ENCODE measurements at places on chromosomes 3 and 15.
A peak's percentile ranks its signal among the peaks of the same experiment; 100 is the strongest.

GRCh38 chr3:110583373-110583935 is 488.2 kb upstream of the NECTIN3 start:
- no peak for DNase-seq

GRCh38 chr3:55775366-55776154 is 288.5 kb upstream of the WNT5A start:
- DNase-seq: no peak

DNA sequence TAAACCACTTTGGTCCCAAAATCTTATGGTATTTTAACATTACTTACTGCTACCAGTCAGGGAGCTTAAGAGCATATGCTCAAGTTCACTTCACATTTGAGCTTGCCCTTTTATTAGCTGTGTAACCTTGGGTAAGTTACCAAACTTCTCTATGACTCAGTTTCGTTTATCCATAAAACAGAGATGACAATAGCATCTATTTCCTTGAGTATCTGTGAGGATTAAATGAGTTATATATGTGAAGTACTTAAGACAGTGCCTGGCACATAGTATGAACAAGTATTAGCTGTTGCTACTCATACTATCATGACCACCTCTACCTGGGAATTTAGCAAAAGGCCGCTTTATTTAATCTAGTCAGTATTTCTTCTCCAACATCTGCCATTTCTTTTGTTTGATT is 5.9 kb downstream of the ATOSA start:
- no peak for DNase-seq

- peak; percentile 93 for DNase-seq
Observed at GRCh38 chr15:31327669-31328427, 1.2 kb downstream of the KLF13 start.

- DNase-seq: no peak
Observed at GRCh38 chr15:65384505-65384894, 6.7 kb upstream of the IGDCC3 start.

DNA sequence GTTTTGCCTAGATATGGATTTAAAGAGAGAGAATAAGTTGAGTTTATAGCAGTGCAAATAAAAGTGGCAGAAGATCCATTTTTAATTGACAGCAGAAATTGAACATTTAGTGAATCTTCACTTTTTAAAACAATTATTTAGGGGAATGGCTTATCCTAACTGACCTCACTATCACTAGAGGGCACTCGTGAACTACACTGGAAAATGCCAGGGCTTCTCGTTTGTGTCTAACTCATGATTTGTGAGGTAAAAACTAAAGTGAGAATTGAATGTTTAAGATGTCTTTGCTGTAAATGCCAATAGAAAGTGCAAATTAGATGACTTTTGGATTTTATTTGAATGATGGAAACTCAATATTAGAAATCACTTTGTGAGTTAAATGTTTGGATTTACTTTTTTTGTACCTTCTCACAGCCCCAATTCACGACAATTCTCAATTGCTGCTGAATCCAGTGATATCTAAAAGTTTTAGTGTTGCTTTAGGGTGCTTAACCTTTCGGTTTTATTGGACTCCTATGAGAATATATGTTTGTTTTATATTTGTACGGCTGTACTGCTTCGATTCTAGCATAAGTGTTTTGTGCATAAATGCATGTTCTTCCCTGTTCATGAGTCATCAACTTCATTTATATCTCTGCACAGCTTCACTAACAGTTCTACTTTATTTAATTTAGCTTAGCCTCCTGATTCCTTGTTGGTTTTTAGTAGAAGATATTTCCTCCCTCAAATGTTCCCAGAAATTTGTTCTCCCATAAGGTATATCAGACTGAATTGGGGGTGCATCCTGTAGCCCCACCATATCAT is 462.1 kb downstream of the MFSD1 start:
- no peak for DNase-seq

- DNase-seq: no peak
Observed at GRCh38 chr15:94441760-94442159, 210.4 kb downstream of the MCTP2 start.

- peak; percentile 68 for DNase-seq
Observed at GRCh38 chr15:25793354-25794050, 69.6 kb downstream of the ATP10A start.

DNA sequence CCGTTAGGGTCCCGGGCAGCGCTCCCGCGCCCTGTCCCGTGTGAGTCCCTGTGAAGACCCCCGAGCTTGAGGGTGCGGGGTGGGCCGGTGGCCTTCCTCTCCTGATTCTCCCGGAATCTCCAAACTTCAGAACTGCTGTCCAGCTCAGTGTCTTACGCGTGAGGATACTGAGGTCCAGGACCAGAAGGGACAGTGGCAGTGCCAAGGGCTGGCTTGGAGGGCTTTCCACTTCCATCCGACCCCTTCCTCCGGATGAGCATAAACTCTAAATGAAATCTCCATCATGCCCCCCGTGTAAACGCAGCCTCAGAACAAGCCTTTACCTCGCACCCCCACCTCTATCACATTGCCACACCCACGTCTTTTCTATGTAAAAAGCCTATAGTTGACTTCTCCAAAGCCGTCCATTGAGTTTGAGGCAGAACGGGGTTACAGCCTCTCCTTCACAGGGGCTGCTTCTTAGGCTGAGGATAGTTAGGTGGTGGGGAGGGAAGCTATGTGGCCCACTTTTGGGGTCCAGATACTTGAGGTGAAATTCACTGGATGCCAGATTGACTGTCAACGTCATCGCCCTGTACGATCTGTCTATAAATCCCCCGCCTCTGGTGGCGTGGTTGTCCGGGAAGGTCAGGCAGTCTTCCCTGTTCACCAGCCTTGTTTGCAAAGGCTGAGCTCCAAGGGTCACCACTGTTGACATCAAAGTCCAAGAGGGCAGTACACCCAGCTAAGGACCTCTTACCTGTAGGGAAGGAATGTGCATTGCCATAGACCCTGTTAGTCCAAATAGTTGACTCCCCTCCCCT is 1.1 kb downstream of the EDEM1 start:
- DNase-seq: peak; percentile 79

- DNase-seq: peak; percentile 61
Observed at GRCh38 chr3:148280623-148281242, 417.0 kb upstream of the AGTR1 start.

DNA sequence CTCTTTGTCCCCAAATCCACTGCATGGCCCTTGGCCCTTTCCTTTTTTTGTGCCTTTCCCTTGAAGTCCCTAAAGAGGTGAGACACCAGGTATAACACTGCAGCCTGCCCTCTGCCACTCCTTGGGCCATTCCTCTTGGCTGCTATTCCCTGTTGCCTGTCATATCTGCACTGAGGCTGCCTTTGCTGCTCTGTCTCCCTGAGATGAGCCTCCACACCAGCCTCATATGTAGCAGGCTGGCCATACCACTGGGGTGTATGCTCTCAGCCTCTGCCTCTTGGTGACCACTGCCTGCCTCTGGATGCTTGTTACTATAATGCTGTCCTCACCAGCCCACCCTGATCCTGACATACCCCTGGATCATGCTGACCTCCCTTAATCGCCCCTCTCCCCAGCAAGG is 252.0 kb downstream of the CLSTN2 start:
- no peak for DNase-seq

- no peak for DNase-seq
Observed at GRCh38 chr3:48440590-48440958, 517 bp downstream of the TMA7 start.

GRCh38 chr3:17742880-17743657 is 638 bp upstream of the TBC1D5 start:
- no peak for DNase-seq

DNA sequence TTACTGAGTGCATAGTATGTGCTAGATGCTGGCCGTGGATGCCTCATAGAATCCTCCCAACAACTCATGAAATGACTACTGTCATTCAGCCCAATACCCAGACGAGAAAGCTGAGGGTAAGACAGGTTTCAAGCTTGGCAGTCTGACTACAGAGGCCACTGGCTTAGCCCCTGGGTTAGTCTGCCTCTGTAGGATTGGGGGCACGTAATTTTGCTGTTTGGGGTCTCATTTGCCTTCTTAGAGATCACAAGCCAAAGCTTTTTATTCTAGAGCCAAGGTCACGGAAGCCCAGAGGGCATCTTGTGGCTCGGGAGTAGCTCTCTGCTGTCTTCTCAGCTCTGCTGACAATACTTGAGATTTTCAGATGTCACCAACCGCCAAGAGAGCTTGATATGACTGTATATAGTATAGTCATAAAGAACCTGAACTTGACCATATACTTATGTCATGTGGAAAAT is 1.0 kb upstream of the CCR5 start:
- DNase-seq: no peak

GRCh38 chr3:52052831-52053306 is 3.5 kb downstream of the DUSP7 start:
- DNase-seq: peak; percentile 90

DNA sequence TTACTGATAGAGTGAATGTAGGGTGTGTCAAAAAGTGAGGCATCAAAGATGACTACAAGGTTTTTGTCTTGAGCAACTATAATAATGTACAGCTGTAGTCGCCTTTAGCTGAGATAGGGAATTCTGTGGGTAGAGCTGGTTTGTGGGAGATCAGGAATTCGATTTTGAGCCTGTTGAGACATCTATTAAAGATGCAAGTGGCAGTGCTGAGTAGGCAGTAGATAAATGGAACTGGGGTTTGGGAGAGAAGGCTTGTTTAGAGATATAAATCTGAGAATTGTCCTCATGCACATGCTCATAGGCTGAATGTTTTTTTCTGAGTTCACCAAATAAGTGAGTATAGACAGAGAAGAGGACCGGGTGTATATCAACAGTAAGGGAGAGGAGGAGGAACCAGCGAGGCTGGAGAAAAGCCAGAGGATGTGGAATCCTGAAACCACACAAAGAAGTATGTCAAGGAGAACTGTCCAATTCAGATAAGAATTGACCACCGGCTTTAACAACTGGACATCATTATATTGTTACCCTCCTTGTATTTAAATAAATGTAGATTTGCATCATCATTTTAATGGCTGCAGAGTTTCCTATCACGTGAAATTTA is 146.0 kb upstream of the TNIK start:
- no peak for DNase-seq

GRCh38 chr3:59321881-59322540 is 272.2 kb upstream of the CFAP20DC start:
- DNase-seq: no peak

GRCh38 chr3:38641461-38642110 is 7.9 kb downstream of the SCN5A start:
- DNase-seq: peak; percentile 46

- DNase-seq: no peak
Observed at GRCh38 chr3:124203292-124203691, 211.4 kb upstream of the ROPN1 start.

DNA sequence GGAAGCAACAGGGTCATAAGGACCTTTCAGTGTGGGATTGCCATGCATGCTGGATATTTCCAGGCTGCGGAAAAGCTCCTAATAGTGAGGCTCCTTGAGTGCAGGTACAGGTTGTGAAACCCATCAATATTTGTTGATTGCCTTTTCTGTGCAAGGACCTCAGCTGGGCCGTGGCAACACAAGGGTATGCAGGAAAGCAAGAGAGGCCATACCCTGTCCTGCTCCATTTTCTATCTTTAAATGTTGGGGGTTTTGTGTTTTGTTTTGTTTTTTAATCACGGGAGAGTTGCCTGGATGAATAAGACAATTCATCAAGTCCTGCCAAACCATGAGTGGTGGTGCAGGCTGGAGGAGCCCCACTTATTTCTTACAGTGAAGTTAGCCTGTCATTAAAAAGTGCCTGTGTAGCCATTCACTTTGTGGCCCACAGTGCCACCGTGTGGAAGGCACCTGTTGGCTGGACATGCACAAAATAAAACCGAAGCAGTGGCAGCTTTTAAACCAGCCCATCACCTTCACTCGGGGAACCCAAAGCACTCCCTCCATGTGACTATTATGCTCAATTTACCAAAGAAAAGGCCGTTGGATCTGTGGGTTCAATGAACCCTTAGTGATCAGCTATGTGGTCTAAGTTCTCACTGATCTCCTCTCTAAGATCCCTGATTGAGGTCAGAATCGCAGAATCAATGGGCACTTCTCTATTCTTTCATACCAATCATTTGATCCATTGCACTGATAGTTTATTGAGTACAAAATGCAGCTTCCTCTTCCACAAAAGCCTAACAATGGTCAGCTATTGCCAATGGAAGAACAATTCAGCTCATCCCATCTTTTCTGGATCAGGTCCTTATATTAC is 42.2 kb downstream of the CLDN18 start:
- peak; percentile 80 for DNase-seq

GRCh38 chr15:85545185-85545584 is 164.8 kb downstream of the AKAP13 start:
- DNase-seq: no peak

- no peak for DNase-seq
Observed at GRCh38 chr3:133670525-133670995, 8.8 kb upstream of the TOPBP1 start.

GRCh38 chr3:187957165-187957581 is 196.8 kb upstream of the LPP start:
- no peak for DNase-seq

DNA sequence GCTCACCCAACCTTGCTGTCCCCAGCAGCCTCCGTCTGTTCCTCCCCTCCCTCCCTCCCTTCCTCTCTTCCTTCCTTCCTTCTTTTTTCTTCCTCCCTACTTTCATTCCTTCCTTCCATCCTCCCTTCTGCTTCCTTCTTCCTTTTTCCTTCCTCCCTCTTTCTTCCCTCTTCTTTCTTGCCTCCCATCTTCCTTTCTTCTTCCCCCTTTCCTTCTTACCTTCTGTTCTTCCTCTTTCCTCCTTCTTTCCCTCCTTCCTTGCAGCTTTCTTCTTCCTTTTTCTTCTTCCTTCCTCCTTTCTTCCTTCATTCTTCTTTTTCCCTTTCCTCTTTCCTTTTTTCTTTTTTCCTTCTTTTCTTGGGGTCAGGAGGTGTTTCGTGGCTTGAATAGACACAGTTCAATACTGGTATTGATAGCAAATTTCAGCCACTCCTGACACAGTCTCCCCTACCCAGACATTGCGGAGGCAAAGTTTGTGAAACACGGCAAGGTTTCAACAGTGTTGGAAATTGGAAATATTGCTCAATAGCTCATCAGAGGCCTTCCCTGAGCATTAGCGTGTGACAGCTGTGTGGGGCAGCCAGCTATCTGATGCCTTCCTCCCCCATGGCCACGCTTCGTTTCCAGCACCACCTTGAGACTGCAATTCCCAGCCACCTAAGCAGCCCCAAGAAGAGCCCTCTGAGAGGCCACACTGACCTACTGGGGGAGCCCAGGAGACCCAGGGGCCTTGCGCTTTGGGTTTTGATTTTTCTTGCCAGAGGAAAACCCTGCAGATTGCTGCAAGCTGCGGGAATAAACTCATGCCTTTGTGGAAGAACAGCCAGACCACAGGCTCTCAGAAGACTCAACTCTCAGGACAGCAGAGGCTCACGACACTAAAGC is 82.2 kb downstream of the KLF15 start:
- no peak for DNase-seq

DNA sequence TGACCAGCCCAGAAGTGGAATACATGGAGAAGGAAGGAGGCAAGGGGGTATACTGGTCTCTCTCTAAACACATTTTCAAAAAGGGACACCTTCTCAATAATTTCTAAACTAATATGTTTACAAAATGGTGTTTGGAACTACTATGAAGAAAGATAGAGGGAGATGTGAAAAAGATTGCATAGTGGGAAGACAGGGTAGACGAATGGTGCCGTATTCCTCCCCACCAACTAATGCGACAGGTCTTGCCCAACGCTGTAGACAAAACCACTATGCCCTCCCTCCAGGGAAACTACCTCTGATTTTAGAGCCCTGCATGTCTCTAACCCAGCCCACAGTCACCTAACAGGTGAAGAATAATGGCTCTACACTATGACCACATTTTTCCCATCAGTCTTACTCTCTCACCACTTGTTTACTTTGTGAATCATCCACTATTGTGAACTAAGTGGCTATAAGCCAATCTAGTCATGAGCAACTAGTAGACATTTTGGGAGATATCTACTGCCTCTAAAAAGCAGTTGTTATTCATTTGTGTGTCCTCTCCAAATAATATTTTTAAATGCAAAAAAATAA is 108.2 kb upstream of the UBE2E2 start:
- DNase-seq: no peak
